Activated CD4-positive, alpha-beta T cell treated with anti-CD3 and anti-CD28 coated beads for 48 hours (primary cell): ENCODE measurements at places on chromosomes 5 and 9.

GRCh38 chr5:139061856-139062255 is 136.3 kb downstream of the SIL1 start:
- DNase-seq = no peak

DNA sequence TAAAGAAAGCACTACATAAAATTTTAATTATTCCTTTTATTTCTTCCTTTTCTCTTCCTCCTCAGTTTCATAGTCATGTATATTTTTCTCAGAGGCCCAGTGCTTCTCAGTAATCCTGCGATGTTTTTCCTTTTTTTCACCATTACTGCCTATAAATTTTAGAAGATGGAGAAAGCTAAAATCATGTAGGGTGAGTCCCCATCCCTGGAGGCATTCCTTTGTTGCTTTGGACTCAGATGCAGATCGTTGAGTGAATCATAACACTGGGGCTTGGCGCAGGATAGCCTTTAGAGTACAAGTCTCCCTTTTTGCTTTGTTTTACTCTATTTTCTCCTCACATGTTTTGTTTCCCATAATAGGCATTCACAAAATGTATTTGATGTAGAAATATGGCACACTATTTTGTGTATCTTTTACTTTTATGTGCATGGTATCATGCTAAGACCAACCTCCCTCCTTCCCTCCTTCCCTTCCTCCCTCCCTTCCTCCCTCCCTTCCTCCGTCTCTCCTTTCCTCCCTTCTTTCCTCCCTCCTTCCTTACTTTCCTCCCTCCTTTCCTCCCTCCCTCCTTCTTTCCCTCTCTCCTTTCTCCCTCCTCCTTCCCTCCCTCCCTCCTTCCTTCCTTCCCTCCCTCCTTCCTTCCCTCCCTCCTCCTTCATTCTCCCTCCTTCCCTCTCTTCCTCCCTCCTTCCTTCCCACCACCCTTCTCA is 72.4 kb downstream of the NUDT12 start:
- DNase-seq = no peak

DNA sequence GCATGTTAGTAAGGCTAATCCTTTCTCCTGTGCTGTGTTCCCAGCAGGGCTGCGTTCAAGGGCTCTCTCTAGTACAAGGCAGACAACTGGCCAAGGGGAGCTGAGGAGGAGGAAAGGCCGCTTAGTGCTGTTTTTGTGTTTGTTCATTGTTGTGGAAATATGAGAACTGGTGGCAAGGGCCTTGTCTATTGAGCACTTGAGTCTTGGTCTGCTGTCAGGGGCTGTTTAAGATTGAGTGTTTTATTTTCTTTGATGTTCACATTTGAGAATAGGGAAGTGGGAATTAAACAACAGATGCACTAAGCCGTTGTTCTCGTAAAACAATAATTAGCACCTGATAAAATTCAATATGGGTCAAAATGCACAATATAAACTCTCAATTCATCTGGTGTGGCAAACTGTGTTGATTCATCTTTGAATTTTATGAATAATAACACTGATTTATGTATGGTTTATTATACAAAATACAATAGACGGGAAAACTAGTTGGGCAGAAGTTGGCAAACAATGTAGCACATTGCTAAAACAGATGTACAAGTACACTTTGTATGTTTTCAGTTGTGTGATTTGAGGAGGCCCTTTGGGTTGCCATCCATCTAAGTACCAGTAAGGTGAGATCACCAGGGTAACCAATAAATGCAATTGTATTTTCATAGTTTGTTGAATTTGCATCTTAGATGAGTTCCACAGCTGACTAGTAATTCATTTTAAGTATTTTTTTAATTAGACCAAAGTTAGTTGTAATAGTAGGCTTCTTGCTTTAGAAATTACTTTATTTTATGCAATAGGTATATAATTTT is 97.6 kb upstream of the GRHPR start:
- DNase-seq = no peak

GRCh38 chr5:54844905-54845566 is 140.4 kb downstream of the ESM1 start:
- DNase-seq = no peak

DNA sequence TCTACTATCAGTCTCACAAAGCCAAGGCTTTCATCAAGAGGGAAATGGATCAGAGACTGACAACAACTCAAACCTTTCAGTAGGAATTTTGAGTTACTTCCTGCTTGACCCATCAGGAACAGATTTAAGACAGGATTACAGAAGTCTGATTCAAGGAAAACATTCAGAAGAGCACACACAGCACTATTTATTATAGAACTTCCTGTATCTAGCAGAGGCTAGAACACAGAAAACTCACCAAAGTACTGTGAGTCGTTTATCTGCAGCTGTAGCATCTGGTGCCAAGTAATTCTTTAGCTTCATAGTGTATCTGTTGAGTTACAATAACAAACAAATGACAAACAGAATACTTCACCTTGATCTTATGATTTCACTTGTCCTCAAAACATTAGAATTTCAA is 13.8 kb downstream of the LEAP2 start:
- DNase-seq = no peak

GRCh38 chr5:149834246-149834855 is 104.2 kb downstream of the PPARGC1B start:
- peak; percentile 71 for DNase-seq

- no peak for DNase-seq
These were observed 148.2 kb upstream of the EGFLAM start for GRCh38 chr5:38110130-38110529.

- no peak for DNase-seq
These were observed 10.7 kb downstream of the TNFAIP8 start for GRCh38 chr5:119366540-119366881.

DNA sequence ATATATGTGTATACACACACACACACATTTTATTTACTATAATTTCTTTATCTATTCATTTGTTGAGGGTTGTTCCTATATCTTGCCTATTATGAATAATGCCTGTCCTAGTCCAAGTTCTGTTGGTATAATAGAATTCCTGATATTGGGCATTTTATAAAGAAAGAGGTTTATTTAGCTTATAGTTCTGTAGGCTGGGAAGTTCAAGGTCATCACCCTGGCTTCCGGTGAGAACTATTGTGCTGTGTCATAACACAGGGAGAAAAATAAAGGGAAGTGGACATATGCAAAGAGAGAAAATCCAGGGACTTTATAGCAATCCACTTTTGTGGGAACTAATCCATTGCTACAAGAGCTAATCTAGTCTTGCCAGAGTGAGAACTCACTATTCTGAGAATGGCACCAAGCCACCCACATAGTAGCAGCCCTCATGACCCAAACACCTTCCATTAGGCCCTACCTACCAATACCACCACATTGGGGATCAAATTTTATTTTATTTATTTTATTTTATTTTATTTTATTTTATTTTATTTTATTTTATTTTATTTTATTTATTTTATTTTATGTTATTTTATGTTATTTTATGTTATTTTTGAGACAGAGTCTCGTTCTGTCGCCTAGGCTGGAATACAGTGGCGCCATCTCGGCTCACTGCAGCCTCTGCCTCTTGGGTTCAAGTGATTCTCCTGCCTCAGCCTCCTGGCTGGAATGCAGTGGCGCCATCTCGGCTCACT is 74.7 kb downstream of the FER start:
- no peak for DNase-seq
